Cortex of kidney (tissue), 1 donor: ENCODE measurements at places on chromosomes 2 and 18.

GRCh38 chr2:164453656-164454305 lies 167.5 kb downstream of the GRB14 start:
- DNase-seq, result no peak

DNA sequence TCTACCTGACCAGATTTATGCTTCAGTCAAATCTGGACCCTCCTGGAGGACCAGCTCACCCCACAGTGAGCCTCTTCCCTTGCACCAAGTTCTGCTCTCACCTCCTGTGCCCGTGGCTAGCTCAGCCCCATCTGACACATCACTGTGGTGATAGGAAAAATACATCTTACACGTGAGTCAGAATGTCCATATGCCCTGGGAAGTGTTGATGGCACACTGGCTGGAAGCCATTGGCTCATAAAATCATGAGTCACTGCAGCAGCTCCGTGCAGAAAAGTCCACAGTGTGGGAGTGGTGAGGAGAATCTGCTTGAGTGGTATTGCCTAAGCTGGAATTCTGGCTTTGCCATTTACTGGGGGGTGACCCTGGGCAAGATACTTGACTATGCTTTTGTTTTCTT lies 42.6 kb upstream of the RAPGEF4 start:
- no peak for DNase-seq

DNA sequence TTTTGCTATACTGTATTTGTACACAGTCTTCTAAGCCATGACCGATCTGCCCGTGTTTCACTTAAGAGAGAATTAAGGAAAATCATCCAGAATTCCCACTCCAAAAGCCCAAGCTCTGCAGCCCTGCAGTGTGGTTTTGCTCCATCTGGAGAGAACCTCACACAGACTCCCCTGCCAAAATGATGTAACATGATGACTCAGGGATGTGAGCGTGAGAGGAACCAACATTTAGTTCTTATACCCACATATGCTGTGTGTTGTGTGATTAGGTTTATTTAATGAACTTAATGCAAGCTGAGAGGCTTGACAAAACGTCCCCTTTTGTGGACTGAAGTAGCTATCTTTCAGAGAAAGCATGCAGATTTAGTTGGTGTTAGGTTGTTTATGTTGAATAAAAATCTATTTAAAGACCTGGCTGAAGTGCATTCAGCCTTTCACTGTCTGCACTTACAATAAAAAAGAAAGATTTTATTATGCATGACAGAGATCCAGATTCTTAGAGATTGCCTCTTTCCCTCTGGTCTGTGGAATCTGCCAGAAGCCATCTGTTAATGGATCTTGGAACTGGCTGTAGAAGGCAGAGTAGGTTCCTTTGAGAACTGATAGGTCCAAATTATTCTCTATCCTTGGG lies 6.3 kb downstream of the RAB12 start:
- DNase-seq, result no peak

DNA sequence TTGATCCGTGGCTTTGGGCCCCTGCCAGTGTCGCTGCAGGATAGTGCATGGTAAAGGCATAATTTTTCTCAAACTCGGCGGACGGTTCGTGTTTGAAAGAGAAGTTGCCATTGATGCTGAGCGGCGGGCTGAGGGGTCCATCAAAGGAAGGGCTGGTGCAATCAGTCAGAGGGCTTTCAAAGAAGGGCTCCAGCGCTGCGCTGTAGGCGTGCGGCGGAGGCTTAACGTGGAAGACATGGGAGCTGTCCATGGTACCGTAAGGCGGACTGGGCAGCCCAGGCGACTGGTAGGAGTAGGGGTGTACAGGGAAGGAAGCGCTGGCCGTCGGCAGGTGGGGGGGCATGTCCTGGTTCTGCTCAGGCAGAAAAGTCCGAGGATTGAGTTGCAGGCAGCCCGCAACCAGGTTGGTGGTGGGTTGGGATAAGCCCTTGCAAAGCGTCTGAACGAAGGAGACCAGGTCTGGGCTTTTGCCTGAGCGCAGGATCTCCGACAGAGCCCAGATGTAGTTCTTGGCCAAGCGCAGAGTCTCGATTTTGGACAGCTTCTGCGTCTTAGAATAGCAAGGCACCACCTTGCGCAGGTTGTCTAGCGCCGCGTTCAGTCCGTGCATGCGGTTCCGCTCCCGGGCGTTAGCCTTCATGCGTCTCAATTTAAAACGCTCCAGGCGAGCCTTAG lies 2.3 kb downstream of the NEUROD1 start:
- no peak for DNase-seq

DNA sequence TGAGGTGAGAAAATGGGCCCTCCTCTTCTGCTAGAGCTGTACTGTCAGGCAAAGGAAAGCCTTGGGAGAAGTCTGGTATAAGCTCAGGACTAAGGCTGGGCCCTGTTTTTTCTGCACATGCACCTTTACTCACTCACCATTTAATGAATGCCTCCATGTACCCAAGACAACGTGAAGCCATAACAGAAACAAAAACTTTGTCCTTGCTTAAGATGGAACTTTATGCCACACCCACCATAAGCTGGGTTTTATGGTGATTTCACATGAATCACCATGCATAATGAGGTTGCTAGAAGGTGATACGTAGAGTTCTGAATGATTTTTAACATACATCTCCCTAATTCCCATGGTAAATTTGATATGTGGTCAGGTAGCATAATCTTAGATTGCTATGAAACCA lies 63.7 kb upstream of the CYP26B1 start:
- no peak for DNase-seq

DNA sequence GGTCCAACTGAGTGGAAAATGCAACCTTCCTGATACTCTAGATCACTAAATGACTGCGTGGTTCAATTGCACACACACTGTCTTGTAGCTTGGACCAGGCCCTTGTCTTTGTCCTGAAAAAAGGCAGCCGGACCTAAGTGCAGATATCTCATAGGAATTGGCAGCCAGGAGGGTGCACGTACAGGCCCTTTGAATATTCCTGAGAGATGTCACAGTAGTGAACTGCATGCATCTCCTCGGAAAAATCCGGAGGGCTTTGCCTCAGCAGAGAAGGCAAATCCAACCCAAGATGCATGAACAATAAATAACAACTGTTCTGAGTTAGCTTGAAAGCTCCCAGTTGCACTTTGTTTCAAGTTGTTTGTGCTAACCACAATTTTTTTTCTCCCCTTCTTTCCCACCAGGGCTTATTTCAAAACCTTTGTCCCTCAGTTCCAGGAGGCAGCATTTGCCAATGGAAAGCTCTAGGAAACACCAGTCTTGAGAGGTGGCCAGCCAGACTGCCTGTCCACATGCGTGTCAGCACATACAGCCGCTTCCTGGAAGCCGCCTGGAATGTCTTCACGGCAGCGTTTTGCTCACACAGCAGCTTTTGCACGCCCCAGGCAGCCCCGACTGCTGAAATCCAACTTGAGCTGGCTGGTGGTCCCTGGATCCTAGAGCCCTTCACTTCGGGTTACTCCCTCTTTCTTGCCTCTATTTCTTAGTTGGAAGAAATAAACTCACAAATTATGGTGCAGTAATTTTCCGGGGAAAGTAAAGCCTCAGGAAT lies 54.4 kb upstream of the FOSL2 start:
- DNase-seq, result no peak

DNA sequence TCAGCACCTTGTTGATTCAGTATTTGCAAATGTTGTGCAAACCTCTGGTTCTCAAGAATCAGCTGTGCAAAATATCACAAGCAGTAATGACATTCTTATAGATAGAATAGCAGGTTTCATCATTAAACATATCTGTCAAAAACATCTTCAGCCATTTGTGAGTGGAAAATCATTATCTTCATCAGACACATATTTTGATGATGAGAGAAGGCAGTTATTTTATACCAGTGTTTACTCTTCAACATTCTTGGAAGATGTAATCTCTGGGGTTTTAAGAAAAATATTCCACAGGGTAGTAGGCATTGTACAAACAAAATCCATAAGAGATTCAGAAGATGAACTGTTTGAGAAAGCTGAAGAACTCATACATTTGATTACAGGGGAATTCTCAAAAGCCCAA lies 64.3 kb downstream of the FSIP2 start:
- DNase-seq, result no peak

DNA sequence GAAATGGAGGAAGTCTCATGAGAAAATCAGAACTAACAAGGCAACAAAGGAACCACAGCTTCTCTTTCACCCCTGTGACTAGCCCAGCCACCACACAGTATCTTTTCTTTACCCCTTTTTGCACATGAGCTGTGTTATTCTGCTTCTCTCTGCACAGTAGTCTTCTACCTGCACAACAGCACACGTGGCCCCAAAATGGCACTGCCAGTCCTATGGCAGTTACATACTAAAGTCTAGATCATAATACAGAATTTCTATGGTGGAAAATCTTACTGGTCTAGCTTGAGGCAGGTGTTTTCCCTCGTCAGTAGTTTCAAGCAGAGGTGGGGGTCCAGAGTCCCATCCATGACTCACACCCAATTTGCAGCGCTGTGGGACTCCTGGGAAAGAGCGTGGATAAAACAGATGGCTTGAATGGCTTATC lies 177.7 kb downstream of the DIS3L2 start:
- no peak for DNase-seq

GRCh38 chr18:54718408-54718773 lies 109.9 kb upstream of the RAB27B start:
- no peak for DNase-seq

DNA sequence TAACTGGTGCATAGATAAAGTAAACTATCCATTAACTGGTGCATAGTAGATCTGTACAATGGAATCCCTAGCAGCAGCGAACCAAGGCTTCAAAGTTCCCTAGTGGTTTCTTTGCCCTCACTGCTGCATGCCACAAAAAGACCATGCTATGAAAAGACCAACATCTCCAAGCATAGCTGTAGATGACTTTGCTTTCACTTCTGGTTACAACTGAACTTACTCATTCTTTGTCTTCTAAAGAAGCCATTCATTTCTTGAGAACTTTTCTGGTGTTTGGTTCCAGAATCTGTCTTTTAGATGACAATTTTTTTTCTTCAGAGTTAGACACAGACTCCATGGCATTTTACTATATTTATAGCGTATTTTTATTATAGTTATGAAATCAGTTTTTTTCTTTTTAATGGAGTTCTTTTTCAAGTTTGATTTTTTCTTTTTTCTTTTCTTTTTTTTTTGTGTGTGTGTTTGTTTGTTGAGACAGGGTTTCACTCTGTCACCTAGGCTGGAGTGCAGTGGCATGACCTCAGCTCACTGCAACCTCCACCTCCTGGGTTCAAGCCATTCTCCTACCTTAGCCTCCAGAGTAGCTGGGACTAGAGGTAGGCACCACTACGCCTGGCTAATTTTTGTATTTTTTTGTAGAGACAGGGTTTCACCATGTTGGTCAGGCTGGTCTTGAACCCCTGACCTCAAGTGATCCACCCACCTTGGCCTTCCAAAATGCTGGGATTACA lies 63.6 kb downstream of the SLC35F5 start:
- DNase-seq, result no peak

DNA sequence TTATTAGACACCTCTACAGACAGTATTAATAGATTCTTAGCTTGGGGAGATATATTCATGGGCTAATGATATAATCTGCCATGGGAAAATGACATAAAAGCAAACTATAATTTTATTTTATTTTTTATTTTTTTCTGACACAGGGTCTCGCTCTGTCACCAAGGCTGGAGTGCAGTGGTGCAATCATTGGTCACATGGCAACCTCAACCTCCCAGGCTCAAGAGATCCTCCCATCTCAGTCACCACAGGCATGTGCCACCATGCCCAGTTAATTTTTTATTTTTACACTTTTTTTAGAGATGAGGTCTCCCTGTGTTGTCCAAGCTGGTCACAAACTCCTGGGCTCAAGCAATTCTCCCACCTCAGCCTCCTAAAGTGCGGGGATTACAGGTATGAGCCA lies 39.3 kb downstream of the RTN4 start:
- no peak for DNase-seq

DNA sequence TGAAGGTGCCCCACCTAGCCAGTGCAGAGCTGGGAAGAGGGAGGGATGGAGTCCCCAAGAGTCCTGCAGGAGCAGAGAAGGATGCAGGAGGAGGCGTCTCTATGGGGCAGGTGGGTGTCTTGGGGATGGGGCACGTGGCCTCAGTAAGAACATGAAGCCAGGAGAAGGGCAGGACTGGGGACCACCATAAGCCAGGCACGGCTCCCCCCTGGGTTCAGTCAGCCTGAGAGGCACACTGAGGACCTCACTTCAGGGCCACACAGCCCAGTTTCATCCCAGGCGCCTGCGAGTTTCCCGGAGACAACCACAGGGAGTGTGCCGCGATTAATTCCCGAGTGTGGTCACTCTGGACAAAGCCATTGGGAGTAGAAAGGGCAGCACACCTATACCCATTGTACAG lies 120.3 kb downstream of the GYPC start:
- no peak for DNase-seq

DNA sequence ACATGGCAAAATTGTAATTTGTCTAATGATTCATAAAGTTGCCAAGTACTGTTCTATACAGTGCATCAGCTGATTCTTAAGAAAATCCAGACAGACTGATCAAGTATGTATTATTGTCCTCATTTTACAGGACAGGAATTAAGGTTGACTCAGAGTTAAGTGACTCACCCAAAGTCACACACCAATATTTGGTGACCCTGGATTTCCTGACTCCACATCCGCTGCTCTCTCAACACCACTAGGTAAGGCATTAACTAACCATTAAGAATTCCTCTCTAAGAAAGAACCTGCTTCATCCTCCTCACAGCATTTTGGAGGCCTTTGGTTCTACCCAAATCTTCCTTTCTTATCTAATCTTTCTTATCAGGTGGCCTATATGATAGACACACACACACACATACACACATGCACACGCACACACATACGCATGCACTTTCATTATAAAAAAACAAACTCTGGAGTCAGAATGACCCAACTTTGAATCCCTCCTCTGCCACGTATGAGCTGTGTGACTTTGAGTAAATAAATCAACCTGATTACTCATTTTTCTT lies 150.8 kb downstream of the ANKRD44 start:
- no peak for DNase-seq

- no peak for DNase-seq
These were observed 118.4 kb upstream of the DAPL1 start for GRCh38 chr2:158676696-158677095.

DNA sequence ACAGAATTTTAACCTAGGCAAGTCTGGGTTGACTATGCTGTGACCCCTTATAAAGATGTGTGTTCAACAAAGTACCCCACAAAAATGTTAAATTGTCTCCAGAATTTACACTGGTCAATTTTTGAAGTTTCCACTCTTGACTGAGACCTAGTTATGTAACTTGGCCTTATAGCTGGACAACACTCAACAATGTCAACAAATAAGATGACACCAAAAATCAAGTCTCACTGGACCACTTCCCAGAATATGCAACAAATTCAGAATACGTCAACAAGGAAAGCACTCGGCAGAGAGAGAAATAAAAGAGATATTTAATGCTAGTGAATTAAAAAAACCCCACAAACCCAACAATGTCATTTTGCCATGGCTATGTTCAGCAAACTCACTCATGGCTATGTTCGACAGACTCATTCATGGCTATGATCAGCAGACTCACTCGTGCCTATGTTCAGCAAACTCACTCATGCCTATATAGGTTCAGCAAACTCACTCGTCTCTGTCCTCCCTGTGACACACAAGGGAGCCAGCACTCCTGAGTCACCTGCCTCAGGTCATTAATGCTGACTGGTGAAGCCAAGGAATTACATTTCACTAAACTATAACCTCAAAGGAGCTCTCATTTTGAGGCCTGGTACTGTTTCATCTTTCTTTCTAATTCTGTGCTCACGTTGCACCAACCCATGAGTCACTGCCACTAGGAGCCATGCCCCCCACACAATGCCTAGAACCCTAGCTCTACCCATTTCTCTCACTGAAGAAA lies 72.7 kb downstream of the PTPN2 start:
- DNase-seq, result no peak

GRCh38 chr2:178006710-178007109 lies 65.9 kb downstream of the PDE11A start:
- DNase-seq, result no peak
